ENCODE measurements at places on chromosomes 12 and 14.
A peak's percentile ranks its signal among the peaks of the same experiment; 100 is the strongest.

DNA sequence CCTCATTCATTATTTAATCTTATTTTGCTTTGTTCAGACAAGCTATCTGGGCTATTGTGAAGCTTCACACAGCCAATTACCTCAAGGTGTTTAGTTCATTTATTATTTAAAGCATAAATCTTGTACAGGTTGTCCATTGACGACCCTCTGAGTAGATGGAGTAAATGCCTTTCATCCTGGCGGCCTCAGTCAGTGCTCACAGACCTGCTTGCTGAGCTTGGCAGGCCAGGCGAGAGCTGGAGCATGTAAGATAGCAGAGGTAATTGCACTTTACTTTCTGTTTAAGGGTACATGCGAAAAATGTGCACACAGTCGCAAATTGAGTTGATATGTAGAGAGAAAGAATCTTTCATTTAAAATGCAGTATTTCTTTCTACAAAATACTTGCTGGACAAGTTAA lies 224.4 kb downstream of the NPAS3 start:
- no peak overlapping the region for H3K27ac ChIP-seq
- H3K4me3 ChIP-seq, result no peak overlapping the region
- no peaks in the 10 kb centered on the region for H3K27me3 ChIP-seq
- DNase-seq, result no peak

DNA sequence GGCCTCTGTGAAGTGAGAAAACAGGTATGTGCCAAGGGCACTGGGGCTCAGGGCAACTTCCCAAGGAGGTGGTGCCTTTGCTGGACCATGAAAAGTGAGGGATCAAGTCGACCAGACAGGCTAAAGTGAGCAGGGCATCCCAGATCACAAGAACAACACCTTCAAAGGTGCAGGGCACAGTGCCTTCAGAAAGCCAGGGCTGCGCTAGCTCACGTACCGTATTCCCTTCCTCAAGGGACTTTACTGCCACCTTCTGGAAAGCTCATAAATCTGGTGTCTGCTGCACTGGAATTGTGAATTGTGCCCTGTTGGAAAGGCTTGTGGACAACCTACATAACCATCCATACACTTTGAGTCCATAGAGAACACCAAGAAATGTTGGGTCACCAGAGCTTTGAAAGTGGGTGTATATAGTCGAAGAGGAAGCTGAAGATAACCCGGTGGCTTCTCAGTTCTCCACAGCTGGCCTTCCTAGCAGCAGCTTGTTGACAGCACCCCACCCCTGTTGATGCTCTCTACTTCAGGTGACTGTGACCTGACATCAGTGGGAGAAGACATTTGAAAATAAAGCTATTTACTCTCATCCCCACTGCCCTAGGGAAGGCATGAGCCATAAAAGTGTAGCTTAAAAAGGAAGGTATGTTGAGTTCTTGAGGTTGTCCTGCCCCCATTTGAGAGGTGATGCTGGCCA lies 24.5 kb downstream of the FIGNL2 start:
- peaks cover 6% of the 10 kb centered on the region for H3K27me3 ChIP-seq
- DNase-seq, result no peak
- no peak overlapping the region for H3K27ac ChIP-seq
- H3K4me3 ChIP-seq, result no peak overlapping the region

DNA sequence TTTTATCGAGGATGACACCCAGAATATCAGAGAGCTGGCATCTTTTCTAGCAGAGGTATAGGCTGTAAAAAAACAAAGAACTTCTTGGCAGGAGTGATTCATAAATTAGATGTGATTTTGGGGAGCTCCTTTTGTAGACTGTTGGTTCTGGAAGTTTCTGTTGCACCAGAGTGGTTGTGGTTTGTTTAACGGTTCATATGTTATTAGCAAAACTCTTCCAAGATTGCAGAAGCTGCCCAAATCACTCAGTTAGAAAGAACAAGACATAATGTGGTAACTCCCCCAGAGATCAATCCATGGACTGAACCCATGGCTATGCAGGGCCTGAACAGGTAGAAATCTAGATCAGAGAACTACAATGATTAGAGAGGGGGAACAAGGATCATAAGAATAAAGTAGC lies 6.7 kb upstream of the RNASE10 start:
- no peaks in the 10 kb centered on the region for H3K36me3 ChIP-seq
- no peaks in the 10 kb centered on the region for H3K4me1 ChIP-seq
- H3K4me3 ChIP-seq, result no peak overlapping the region
- DNase-seq, result no peak
- no peak overlapping the region for H3K27ac ChIP-seq

GRCh38 chr12:11981121-11981733 lies 89.5 kb upstream of the BCL2L14 start:
- no peaks in the 10 kb centered on the region for H3K4me1 ChIP-seq
- H3K27me3 ChIP-seq, result no peaks in the 10 kb centered on the region
- no peaks in the 10 kb centered on the region for H3K36me3 ChIP-seq
- DNase-seq, result no peak

DNA sequence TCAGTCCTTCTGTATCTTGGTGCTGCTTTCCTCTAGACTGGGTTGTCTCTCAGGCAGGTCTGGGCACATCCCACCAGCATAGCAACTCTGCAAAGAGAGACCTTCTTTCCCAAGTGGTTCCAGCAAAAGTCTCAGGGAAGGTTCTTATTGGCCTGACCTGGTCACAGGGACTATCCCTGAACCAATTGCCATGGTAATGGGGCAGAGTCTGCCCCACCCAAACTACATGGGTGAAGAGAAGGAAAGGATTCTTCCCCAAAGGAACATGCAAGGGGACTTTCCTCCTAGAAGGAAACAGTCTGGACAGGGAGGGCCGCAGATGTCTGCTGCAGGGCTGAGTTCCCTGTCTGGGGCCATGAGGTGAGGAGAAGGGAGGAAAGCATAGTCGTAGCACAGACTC lies 122.2 kb upstream of the NCOR2 start:
- DNase-seq, result no peak
- no peak overlapping the region for H3K4me3 ChIP-seq
- H3K36me3 ChIP-seq, result no peaks in the 10 kb centered on the region
- H3K4me1 ChIP-seq, result peaks cover 9% of the 10 kb centered on the region
- no peaks in the 10 kb centered on the region for H3K27me3 ChIP-seq

GRCh38 chr12:71938728-71939385 lies at the start of gene TPH2:
TSS of gene TPH2 (plus strand) at chr12:71938845. CDS start at chr12:71938987, 142 bp downstream.
- DNase-seq, result no peak
- H3K27me3 ChIP-seq, result no peaks in the 10 kb centered on the region
- H3K36me3 ChIP-seq, result no peaks in the 10 kb centered on the region
- H3K4me3 ChIP-seq, result no peak within 1 kb of the TSS

GRCh38 chr12:13211859-13212664 lies 15.5 kb downstream of the EMP1 start:
- H3K4me3 ChIP-seq, result no peak overlapping the region
- H3K27me3 ChIP-seq, result no peaks in the 10 kb centered on the region
- no peaks in the 10 kb centered on the region for H3K4me1 ChIP-seq
- no peak overlapping the region for H3K27ac ChIP-seq
- peaks cover 47% of the 10 kb centered on the region for H3K36me3 ChIP-seq

- no peaks in the 10 kb centered on the region for H3K36me3 ChIP-seq
Measured at GRCh38 chr14:42299692-42300091, 693.0 kb downstream of the LRFN5 start.

GRCh38 chr14:50631408-50631821 lies 36.7 kb downstream of the SAV1 start:
- H3K4me1 ChIP-seq, result no peaks in the 10 kb centered on the region
- no peaks in the 10 kb centered on the region for H3K27me3 ChIP-seq
- H3K4me3 ChIP-seq, result no peak overlapping the region

DNA sequence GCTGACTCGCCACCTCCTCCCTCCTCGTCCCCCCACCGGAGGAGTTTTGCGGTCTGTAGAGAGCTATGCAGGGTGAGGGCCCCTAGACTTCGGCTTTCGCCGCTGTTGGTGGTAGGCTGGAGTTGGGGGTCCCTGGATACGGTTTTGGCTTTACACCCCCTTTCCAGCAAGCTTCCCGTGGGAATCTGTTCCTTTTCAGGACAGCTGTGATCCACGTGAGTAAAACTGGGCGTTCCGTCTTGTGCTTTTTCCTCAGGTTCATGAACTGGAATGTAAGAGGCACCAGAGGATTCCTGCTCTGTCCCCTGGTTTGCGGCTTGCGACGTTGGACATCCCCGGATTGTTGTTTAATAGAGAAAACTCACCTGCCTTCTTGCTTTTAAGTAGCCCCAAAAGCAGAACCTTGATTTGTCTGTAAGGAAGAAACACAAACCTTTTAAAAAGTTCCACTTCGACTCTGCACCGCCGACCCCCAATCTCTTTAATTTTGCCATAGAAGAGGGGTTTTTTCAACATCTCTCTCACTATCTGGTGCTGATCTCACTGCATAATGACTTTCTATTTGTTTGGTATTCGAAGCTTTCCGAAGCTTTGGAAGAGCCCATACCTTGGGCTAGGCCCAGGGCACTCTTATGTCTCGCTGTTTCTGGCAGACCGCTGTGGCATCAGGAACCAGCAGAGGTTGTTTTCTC lies 490 bp downstream of the PRORP start:
- H3K27ac ChIP-seq, result peak overlapping the region; percentile 91
- H3K36me3 ChIP-seq, result no peaks in the 10 kb centered on the region
- H3K4me1 ChIP-seq, result peaks cover 18% of the 10 kb centered on the region
- H3K4me3 ChIP-seq, result peak overlapping the region; percentile 83

- H3K27ac ChIP-seq, result no peak overlapping the region
- no peak for DNase-seq
- no peaks in the 10 kb centered on the region for H3K4me1 ChIP-seq
Measured at GRCh38 chr14:67031920-67032774, 157.1 kb upstream of the GARIN2 start.

DNA sequence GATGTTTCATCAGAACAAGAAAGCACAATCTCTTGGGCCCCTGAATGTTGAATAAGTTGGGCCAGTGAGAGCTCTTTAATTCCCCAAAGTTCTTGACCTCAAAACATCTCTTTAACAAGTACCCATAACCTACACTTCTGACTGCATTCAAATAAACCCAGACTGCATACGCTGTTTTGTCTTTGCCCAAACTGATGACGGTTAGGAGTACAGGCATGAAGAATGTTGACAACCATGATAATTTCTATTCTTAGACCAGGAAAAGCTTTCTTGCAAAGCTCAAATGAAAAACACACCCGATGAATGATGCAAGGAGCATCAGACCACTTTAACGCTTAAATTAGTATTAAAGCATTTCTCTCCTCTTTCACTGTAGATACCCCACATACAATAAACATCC lies 11.7 kb upstream of the RAB3IP start:
- H3K4me3 ChIP-seq, result no peak overlapping the region
- no peaks in the 10 kb centered on the region for H3K36me3 ChIP-seq
- no peaks in the 10 kb centered on the region for H3K27me3 ChIP-seq
- no peak overlapping the region for H3K27ac ChIP-seq
- no peak for DNase-seq

DNA sequence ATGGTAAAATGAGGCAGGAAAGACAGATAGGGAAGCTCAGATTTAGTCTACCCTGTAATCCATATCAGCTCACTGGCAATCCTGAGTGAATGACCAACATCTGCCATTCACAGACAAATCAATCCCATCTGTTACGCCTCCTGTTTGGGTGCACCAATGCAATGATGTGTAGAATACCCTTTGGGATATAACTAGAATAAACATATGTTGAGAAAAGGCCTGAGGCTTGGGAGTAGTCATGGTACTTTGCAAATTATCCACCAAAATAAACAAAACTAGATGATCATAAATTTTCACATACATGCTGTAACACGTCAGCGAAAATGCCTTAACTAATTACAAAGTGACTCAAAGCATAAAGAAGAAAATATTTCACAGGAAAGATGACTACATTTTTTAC lies 78.8 kb downstream of the KCNC2 start:
- H3K4me3 ChIP-seq, result no peak overlapping the region
- no peak overlapping the region for H3K27ac ChIP-seq
- no peaks in the 10 kb centered on the region for H3K4me1 ChIP-seq
- no peaks in the 10 kb centered on the region for H3K27me3 ChIP-seq
- DNase-seq, result no peak

DNA sequence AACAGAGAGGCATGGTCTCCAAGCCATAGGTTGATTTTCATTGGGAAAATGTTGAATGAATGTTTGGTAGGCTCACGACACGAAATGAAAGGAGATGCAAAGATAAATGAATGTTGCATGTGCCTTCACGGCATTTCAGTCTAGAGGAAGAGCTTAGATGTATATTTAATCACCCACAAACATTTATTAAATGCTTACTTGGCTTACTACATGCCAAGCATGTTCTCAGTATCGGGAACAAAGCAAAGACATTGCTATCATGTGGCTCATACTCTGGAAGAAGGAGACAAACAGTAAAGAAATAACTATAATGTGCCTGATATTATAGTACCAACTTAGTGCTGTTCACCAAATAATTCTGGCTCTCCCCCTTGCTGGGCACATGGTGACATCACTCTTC lies 133.5 kb downstream of the LLPH start:
- H3K36me3 ChIP-seq, result no peaks in the 10 kb centered on the region
- H3K4me1 ChIP-seq, result no peaks in the 10 kb centered on the region
- no peaks in the 10 kb centered on the region for H3K27me3 ChIP-seq
- no peak for DNase-seq
- no peak overlapping the region for H3K27ac ChIP-seq

DNA sequence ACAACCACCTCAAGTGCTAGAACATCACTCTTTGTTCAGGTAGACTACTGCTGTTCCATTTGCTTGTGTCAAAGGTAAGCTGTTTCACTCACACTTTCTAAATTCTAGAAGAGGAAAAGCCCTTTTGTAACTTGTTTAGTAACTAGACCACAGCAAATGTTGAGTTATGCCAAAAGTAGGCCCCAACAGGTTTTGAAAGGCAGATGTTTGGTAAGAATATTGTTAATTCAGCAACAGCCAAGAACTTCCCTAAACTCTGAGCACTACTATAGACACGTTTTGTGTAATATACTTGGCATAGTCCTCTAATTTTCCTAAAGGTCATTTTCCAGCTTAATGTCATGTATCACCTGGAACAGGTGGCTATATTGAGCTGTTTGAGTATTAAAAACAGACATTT lies 79.0 kb downstream of the DCAF5 start:
- peaks cover 15% of the 10 kb centered on the region for H3K4me1 ChIP-seq
- H3K4me3 ChIP-seq, result no peak overlapping the region
- H3K27ac ChIP-seq, result peak overlapping the region; percentile 62
- H3K27me3 ChIP-seq, result no peaks in the 10 kb centered on the region

- H3K4me3 ChIP-seq, result no peak overlapping the region
- DNase-seq, result no peak
- peaks cover 6% of the 10 kb centered on the region for H3K4me1 ChIP-seq
Measured at GRCh38 chr12:115325858-115326257, 641.9 kb upstream of the TBX3 start.

- no peak overlapping the region for H3K27ac ChIP-seq
- H3K4me1 ChIP-seq, result no peaks in the 10 kb centered on the region
- H3K4me3 ChIP-seq, result no peak overlapping the region
- DNase-seq, result no peak
Measured at GRCh38 chr14:34424488-34424887, 37.6 kb downstream of the SPTSSA start.

DNA sequence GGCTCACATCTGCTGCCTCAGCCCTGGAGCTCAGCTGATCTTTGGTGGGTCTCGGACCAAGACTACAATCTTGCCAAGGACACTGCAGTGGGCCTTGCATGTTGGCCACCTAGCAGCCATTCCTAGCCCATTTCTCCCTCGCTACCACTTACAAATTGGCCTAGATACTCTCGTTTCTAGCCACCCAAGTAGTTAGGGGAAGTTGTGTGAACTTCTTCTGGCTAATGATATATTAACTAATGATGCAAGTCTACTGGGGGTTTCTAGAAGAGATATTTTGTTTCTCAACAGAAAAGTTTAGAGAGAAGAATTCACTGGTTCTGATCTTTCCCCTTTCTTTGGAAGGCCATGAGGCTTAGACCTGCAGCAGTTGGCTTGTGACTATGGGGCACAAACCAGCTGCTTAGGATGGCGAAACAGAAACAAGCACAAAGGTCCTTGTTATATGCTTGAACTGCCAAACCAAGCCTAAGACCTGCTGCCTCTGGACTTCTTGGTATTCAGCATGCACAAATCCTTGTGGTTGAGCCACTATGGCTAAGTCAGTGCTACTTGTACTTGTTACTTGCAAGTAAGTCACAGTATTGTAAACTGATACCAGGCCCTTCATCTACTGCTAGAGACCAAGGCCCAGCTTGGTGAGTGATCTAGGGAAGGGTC lies 30.5 kb upstream of the GPATCH2L start:
- H3K36me3 ChIP-seq, result no peaks in the 10 kb centered on the region
- no peak overlapping the region for H3K4me3 ChIP-seq
- no peaks in the 10 kb centered on the region for H3K4me1 ChIP-seq
